ENCODE measurements at places on chromosomes 5 and 9.

- peak; percentile 2 for DNase-seq
Observed at GRCh38 chr9:86943201-86944113, 3.8 kb downstream of the GAS1 start.

DNA sequence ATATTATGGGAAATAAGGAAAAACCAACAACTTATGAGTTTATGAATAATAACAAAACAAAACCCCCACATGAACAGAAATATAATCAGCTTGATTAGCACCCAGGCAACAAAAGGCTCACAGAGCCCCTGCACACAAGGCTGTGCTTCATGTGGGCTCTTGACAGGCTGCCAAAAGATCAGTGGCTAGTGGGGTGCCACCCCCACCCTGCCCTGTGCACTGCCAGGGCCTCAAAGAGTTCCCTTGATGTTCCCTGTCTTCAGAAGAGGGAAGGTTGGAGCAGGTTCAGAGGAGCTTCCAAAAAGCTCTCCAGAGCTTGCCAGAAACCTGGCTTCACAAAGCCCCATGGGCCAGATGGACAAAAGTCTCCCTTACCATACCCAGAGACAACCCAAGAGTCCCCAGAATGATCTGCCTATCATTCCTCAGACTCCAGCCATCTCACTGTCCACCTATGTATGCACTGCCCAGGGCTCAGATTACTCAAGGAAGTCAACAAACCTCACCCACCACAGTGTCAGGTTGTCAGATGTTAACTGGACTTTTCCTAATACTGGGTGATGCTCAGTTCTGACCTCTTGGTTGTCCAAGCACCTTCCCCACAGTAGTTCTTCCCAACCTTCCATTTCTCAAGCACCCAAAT lies 87.5 kb downstream of the SIL1 start:
- peak; percentile 24 for DNase-seq

DNA sequence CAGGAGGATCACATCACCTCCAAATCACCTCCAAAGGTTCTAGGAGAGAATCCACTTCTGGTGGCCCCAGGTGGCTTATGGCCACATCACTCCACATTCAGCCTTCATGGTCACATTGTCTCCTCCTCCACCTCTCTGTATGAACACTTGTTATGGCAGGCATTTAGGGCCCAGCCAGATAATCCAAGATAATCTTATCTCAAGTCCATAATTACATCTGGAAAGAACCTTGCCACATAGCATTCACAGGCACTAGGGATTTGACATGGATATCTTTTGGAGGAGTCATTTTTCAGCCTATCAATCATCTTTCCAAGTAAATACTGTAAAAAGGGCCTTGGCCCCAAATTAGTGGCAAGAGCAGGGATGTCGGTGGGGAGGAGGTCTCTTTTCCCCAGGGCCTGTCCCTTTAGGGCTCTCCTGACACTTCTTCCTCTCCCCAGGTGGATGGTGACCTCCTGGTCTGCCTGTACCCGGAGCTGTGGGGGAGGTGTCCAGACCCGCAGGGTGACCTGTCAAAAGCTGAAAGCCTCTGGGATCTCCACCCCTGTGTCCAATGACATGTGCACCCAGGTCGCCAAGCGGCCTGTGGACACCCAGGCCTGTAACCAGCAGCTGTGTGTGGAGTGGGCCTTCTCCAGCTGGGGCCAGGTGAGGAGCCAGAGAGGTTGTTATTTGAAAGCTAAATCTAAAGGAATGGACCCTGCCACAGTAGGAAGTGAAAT lies 140.9 kb downstream of the SAXO1 start:
- DNase-seq, result no peak

GRCh38 chr5:177595991-177596774 lies 3.7 kb upstream of the B4GALT7 start:
- DNase-seq, result no peak

DNA sequence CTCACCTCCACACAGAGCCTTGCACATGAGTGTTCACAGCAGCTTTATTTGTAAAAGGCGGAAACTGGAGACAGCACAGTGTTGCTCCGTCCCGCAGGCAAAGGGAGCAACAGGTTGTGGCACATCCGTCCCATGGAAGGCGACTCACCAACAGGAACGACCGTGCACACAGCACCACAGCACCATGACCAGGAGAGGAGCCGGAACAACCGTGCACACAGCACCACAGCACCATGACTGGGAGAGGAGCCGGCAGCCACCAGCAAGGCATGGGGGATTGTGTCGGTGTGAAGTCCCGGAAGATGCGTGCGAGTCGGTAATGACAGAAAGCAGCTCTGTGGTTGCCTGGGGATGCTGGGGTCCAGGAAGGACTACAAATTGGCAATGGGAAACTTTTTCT lies 158.5 kb downstream of the C9orf50 start:
- DNase-seq, result no peak
